ENCODE measurements at places on chromosomes 6 and 20. TPM values are rescaled to one million over a fixed set of nuclear protein-coding genes. Genes with fewer than 3 reads are reported as not detected.

CLVS2 gene
- total RNA-seq: 0.11 TPM

LY6G6D gene
- total RNA-seq: 0.67 TPM

DNA sequence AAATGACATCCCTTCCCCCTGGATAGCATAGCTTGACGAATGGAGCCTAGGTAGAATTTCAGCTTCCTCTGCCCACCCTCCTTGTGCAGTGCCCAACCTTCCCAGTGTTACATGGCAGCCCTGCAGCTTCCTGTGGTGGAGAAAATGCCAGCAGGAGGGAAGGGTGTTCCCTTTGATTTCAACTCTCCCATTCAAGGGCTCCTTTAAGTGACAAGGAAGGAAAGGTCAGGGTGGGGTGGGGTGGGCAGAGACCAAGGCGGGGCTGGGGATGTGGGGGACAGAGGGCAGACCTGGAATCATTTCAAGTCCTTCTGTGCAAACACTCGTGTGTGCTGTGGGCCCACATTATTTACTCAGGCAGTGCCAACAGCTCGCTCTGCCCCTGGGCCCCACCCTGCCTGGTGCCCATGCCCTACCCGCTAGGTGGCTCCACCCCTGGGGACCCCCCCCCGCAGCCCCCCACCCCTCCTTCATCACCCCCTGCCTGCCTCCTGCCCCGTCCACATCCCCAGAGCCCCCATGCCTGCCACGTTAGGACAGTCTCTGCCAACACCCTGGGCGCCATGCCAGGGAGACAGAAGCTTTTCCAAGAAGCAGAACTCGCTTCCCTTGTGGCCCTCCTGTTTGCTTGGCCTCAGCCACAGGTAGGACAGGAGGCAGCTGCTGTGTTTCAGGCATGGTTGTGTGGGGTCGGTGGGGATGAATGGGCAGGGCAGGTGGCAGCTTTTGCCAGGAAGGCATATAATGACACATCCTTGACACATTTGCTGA, 9.4 kb downstream of the SPDEF start:
- H3K4me3 ChIP-seq: no peak overlapping the region
- DNase-seq: no peak
- H3K4me1 ChIP-seq: peaks cover 5% of the 10 kb centered on the region
- H3K36me3 ChIP-seq: no peaks in the 10 kb centered on the region
- H3K27me3 ChIP-seq: peaks cover 4% of the 10 kb centered on the region

DNA sequence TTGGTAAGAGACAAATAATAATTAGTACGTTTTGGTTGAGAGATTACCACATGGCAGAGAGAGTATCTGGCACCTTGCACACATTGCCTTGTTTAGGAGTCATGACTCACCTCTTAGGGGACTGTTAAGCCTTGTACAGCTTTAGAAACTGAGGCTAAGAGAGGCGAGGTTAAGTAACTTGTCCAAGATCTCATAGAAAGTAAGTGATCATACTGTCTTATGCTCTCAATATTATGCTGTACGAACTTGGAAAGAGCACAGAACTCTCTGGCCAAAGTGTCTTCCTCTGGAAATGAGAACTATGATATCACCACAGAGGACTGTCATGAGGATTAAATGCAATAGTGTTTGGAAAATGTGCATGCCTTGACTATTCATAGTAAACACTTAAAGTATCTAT, 249.0 kb downstream of the UTRN start:
- H3K4me1 ChIP-seq: no peaks in the 10 kb centered on the region
- no peak overlapping the region for H3K4me3 ChIP-seq
- no peak overlapping the region for H3K27ac ChIP-seq
- H3K27me3 ChIP-seq: no peaks in the 10 kb centered on the region

- H3K27ac ChIP-seq: no peak overlapping the region
- no peaks in the 10 kb centered on the region for H3K4me1 ChIP-seq
- no peak for DNase-seq
- no peak overlapping the region for H3K4me3 ChIP-seq
- H3K27me3 ChIP-seq: peaks cover 64% of the 10 kb centered on the region
- H3K36me3 ChIP-seq: no peaks in the 10 kb centered on the region
Observed at GRCh38 chr6:159059141-159059540, 14.3 kb upstream of the TAGAP start.

DNA sequence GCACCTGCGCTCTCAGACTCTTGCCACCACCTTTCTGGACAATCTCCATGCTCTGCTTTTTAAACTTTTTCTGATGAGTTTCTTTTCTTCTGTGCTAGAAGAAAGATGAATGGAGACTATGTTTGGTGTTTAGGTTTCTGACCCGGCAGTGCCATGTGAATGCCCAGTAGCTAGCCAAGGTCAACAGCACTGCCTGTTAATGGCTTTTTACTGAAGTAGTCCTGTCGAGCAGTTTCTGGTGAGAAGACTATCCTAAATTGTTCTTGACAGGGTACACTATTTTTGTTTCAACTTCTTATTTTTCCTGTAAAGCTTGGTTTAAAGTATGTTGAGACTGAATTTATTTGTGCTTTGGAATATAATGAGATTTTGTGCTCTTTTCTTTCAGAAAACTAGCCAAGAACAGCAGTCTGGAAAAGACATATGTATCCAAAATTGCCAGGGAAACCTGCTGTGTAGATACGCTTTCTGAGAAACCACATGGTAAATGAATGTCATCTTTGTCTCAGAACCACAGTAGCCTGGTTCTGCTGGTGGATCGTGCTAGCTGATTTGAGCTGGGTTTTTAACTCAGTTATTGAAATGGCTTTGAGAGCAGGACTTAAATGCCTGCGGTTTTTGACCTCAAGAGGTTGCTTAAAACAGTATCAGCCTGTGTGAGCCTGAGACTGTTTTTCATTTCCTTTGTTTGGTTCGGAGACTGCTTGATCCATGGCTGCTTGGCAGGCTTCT, 48.1 kb downstream of the KCNS1 start:
- H3K27me3 ChIP-seq: no peaks in the 10 kb centered on the region
- no peaks in the 10 kb centered on the region for H3K4me1 ChIP-seq
- no peak overlapping the region for H3K4me3 ChIP-seq

GRCh38 chr6:144876689-144877088, 591.6 kb downstream of the UTRN start:
- H3K4me3 ChIP-seq: no peak overlapping the region
- H3K27me3 ChIP-seq: no peaks in the 10 kb centered on the region
- H3K4me1 ChIP-seq: peaks cover 15% of the 10 kb centered on the region
- no peak for DNase-seq
- no peaks in the 10 kb centered on the region for H3K36me3 ChIP-seq

BPI gene
- not detected for total RNA-seq

WASF1 gene
- total RNA-seq: 73.0 TPM

GRCh38 chr6:3871515-3871914, 22.3 kb downstream of the FAM50B start:
- H3K4me1 ChIP-seq: peaks cover 20% of the 10 kb centered on the region
- no peak overlapping the region for H3K27ac ChIP-seq
- H3K36me3 ChIP-seq: no peaks in the 10 kb centered on the region
- peaks cover 2% of the 10 kb centered on the region for H3K27me3 ChIP-seq
- DNase-seq: no peak

KCNB1 gene
- 0.52 TPM for total RNA-seq

DNA sequence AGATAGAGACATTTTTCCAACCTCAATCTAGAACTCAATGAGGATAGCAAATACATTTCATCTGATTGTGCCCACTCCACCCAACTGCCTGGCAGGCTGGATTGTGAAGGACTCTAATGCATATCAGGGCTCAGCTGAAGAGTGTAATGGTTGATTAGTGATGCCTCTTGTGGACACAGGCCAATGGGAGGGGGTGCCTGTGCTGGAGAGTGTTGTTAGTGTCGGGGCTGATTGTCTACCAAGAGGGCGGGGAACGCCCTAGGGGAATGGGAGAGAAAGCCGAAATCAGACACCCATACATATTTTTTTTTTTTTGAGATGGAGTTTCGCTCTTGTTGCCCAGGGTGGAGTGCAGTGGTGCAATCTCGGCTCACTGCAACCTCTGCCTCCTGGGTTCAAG, 103.7 kb upstream of the SALL4 start:
- H3K36me3 ChIP-seq: no peaks in the 10 kb centered on the region
- H3K27ac ChIP-seq: no peak overlapping the region
- H3K4me1 ChIP-seq: peaks cover 22% of the 10 kb centered on the region
- H3K27me3 ChIP-seq: no peaks in the 10 kb centered on the region
- H3K4me3 ChIP-seq: no peak overlapping the region

DNA sequence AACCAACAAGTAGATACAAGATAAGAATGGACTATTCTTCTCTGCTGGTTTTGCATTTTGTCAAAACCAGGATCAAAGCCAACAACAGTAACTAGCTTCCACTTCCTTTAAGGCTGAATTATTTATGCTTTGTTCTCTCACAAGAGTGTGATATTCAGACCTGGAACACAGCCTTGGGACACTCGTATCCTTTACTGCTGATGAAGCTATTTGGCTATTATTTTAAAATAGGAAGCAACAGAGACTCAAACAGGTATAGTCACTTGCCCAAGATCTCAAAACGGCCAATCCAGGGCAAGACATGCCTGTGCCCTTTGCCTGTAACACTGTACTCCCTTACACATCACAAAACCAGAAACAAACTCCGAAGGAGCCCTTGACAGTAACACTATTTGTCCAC, 19.9 kb downstream of the SPTLC3 start:
- H3K36me3 ChIP-seq: peaks cover 30% of the 10 kb centered on the region
- H3K27me3 ChIP-seq: no peaks in the 10 kb centered on the region
- no peak overlapping the region for H3K27ac ChIP-seq
- H3K4me1 ChIP-seq: peaks cover 13% of the 10 kb centered on the region
- DNase-seq: no peak

WFDC9 gene
- not detected for total RNA-seq

ZNF165 gene
- total RNA-seq: 4.0 TPM

SLX4IP gene
- 11.2 TPM for total RNA-seq

GRCh38 chr20:53202777-53203176, 230.6 kb downstream of the TSHZ2 start:
- no peak for DNase-seq
- no peaks in the 10 kb centered on the region for H3K36me3 ChIP-seq
- H3K27me3 ChIP-seq: no peaks in the 10 kb centered on the region

CYB5R4 gene
- 8.7 TPM for total RNA-seq

All from mesothelial cell of epicardium (in vitro differentiated cells).